ENCODE measurements at places on chromosomes 5 and 9.

GRCh38 chr5:78573318-78573717 is 75.3 kb downstream of the LHFPL2 start:
- no peak for DNase-seq

DNA sequence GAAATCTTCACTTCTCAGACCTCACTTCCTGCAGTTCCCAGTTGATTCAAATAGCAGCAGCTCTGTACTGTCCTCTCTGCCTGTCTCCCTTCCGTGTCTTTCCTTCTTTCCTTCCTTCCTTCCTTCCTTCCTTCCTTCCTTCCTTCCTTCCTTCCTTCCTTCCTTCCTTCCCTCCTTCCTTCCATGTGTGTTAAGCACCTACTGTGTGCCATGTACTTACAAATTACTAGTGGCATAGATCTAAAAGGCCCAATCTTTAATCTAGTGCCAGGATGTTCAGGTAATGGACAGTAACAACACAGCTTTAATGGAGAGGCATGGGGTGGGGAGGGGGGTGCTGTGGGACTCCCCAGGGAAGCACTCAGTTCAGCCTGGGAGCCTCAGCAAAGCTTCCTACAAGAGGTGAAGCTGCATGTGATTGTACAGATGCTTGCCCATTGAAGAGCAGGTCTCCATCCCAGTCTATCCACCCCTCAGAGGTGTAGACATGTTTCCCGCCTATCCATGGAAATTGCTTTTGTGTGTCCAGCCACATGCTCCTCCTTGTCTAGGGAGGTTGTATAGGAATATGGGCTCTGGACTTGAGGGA is 106.0 kb downstream of the RGS3 start:
- no peak for DNase-seq

GRCh38 chr5:168916852-168917251 is 337.7 kb upstream of the PANK3 start:
- no peak for DNase-seq

GRCh38 chr5:156667616-156668015 is 182.5 kb upstream of the PPP1R2B start:
- DNase-seq = no peak

DNA sequence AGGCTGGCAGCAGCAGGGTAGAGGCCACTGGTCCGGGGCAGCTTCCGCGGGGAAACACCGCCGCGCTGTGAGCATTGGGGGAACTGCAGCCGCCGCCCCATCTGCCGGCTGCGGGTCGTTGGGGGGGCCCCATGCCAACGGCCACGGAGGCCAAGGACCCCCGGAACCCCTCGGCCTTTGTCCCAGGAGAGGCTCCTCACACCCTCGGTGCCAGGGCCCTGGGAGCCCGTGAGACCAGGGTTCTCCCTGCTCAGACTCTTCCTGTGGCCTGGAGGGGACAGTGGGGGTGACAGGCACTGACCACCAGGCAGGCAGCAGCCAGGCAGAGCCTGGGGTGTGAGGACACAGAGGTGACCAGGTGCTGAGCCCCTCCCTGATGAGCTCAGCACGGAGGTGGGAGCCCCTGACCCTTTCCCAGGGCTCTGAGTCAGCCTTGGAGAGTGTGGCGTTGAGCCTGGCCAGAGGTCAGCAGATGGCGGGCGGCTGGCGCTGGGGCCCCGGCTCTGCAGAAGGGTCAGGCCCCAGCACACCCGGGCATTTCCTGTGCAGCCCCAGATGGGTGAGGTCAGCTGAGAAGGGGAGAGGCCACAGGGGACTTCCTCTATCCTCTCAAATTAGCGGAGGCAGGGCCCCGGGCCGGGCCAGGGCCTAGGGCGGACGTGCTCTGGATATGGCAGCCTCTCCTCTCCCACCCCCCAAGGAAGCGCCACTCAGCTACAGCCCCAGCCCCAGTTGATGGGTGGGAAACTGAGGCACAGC is 17.9 kb upstream of the EGFL7 start:
- DNase-seq = peak; percentile 49

- no peak for DNase-seq
Observed at GRCh38 chr9:138111607-138112006, 234.0 kb downstream of the CACNA1B start.

GRCh38 chr5:88660264-88660946 is 222.6 kb downstream of the MEF2C start:
- DNase-seq = no peak

DNA sequence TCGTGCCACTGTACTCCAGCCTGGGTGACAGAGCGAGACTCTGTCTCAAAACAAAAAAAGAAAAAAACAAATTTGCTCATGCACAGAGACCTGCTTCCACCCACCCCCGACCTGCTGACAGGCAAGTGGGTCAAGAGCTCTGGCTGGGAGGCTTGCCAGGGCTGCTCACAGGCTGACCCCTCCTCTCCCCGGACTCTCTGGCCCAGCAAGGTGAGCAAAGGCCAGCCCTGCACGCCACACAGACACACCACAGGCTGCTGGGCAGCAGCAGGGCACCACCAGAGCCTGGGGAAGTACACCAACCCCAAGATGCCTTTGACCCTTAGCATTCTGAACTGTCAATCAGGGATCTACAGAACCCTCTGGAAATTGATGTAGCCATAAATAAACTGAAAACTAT is 29.2 kb downstream of the NSUN2 start:
- DNase-seq = no peak

- no peak for DNase-seq
Observed at GRCh38 chr5:166898166-166898565, 1393.3 kb upstream of the WWC1 start.

DNA sequence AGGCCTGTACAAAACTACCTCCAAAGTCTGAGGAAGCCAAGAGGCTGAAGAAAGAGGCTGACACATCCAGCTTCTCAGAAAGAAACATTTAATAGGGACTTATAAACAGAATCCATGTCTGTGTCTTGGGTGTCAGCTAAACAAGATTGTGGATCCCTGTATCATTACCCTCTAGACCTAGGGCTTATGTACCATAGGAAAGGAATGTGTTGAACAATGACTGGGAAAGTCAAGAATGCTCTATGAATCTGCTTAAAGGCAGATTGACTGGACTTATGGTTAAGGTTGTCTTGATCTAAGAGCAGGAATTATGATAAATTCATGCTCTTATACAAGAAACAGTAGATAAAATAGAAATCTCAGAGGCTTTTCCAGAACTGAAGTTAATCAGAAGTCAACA is 335.7 kb upstream of the RPS23 start:
- DNase-seq = no peak

DNA sequence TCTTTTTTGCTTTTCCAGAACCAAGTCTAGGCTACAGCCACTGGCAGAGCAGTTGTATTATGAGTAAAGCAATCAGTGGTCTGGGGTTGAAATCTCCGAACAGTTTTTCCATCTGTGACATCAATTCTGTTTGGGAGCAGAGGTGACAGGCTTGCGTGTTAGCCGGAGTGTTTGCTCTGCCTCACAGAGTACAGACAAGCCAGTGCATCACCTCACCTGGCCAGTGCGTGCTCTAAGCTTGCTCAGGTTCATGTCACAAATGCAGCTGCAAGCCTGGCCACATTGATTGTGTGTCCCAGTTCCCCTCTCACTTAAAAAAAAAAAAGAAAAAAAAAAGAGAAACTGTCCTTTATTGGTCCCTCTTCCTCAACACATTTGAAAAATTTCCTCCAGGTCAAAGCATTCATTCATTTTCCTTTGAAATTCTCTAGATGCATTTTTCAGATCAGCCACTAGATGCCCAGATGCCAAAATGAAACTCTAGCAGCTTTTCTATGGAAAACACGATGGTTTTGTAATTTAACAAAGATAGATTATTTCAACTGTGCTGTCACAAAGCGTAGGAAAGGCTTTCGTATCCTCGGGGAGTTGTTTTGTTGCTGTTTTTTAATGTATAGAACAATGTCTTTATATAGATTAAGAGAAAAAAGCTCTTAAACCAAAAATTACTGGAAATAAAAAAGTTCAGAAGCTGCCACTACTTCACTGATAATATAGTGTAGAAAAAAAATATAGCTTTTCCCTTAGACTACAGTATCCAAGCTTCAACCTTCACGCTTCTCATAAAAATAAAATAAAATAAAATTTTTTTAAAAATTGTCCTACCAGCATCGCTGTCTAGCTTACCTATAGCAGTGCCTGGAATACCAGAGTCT is 585.5 kb downstream of the TLE1 start:
- DNase-seq = no peak

- no peak for DNase-seq
Observed at GRCh38 chr5:169760229-169760628, 123.2 kb downstream of the DOCK2 start.

- no peak for DNase-seq
Observed at GRCh38 chr5:55385846-55386245, 78.1 kb downstream of the MTREX start.

- DNase-seq = no peak
Observed at GRCh38 chr9:22790329-22790728, 343.7 kb downstream of the DMRTA1 start.

DNA sequence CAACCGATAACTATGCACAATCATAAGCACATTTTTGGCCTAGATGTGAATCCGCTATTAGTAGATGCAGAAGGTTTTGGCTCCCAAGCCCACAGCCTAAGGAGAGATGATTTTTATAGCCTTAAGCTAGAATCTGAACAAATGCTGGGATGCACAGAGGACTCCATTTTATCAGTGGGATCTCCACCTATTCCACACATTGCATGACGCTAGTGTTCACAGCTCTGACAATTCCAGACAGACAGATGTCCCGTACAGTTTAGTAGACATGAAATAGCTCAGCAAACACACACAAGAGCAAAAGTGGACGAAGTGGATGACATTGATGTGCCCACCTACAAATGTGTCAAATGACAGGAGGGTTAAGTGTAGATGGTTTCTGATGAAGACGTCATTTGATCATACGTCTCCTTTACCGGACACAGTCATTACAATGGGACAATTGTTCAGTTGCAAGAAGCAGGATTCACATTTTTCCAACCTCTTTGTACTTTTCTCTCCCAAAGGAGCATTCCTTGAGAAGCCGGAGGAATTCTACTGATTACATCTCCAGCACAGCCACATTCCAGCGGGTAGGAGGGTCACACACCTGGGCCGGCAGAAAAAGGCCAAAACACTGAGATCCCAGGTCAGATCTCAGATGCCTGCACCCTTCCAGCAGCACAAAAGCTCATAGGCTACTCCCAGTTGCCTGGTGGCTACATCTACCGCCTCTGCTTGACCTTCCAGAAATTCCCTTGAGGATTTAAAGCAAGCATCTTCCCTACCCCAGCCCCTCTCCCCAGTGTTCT is 202.4 kb downstream of the SLIT3 start:
- DNase-seq = no peak

GRCh38 chr5:91434348-91434747 is 51.2 kb upstream of the ARRDC3 start:
- DNase-seq = no peak

Data from activated CD8-positive, alpha-beta memory T cell treated with anti-CD3 and anti-CD28 coated beads for 1 hour (primary cell).